ENCODE measurements at places on chromosomes 4 and X. TPM values are rescaled to one million over a fixed set of nuclear protein-coding genes. Genes with fewer than 3 reads are reported as not detected.

DNA sequence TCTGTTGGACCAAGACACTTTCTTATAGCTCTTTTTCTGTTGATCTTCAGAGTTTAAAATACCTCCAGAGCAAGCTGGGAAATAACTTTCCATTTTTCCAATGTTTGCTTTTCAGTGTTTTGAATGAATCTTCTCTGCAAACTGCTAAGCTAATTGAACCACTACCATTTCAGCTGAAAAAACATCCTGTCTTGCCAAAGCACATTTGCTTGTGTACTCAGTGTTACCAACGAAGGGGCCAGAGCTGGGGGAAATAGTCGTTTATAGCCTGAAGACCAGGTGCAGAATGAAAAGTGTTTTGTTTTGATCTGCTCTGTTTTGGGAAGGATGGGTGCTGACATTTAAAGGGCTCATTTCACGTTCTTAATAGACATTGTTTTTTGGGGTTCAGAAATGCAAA, 88.4 kb upstream of the CLNK start:
- no peak for DNase-seq

GRCh38 chr4:176270669-176271068, 1.6 kb upstream of the ASB5 start:
- DNase-seq = no peak

DNA sequence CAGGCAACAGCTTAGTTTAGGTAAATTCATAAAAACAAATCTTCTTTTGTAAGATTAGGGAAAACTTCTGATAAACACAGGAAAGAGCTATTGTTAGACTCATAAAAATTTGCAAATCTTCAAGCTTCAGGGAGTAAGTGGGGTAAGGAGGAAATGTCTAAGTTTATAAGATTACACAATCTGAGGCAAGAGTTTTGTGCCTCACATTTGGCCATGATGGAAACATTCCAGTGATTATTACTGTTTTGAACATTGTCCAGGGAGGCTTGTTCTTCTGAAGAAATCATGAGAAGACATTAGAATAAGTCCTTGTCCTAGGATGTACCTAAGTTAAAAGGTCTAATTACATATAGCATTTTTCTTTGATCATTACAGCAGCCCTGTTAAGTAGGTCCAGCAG, 72.8 kb downstream of the MAOB start:
- DNase-seq = no peak

NDST3 gene
- 2.2 TPM for total RNA-seq

- DNase-seq = no peak
Measured at GRCh38 chr4:66887061-66887460, 658.2 kb downstream of the CENPC start.

- no peak for DNase-seq
Measured at GRCh38 chr4:76315267-76315918, 8.9 kb downstream of the STBD1 start.

GRCh38 chrX:34578237-34578636, 78.8 kb downstream of the TMEM47 start:
- DNase-seq = no peak

DNA sequence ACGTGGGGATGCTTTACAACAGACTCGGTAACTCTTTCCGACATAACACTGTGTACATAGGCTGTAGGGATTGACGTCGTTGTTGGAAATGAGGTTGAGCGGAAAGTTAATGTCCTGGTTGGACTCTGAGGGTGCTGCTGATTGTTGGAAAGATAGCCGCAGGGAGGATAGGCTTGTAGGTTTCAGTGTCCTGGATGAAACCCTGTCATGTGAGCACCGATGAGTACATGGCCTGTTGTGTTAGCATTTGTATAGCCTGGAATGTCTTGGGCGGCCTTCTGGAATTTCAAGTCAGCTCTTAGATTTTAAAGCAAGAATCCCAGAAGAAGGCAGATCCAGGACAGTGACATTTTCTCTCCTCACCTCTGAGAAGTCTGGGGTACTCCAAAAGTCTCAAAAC, 63.3 kb downstream of the TBC1D14 start:
- no peak for DNase-seq

GPRASP2 gene
- total RNA-seq = 44.2 TPM

Data from urinary bladder (tissue), 4 donors.